ENCODE measurements at places on chromosomes 12 and 14. TPM values are rescaled to one million over a fixed set of nuclear protein-coding genes. Genes with fewer than 3 reads are reported as not detected.

The FOXA1 gene
- not detected for total RNA-seq

The POTEM gene
- total RNA-seq: not detected

The FAM90A1 gene
- 0.15 TPM for total RNA-seq

The RXYLT1 gene
- 11.2 TPM for total RNA-seq

The PTCSC3 gene
- not detected for total RNA-seq

The CIDEB gene
- 30.9 TPM for total RNA-seq

The RERG gene
- total RNA-seq: 0.17 TPM

The MMP17 gene
- not detected for total RNA-seq

The BAG5 gene
- 30.5 TPM for total RNA-seq

The NRXN3 gene
- not detected for total RNA-seq

The USP44 gene
- 2.9 TPM for total RNA-seq

The TRPV4 gene
- 0.17 TPM for total RNA-seq

Data from activated CD4-positive, alpha-beta T cell treated with anti-CD3 and anti-CD28 coated beads, Interleukin-2, amount 10 ng/mL, durations not matched to agents 7 days and 5 days (primary cell).